CD4-positive, CD25-positive, alpha-beta regulatory T cell (primary cell): ENCODE measurements at places on chromosomes 7 and 10.

GRCh38 chr7:4013793-4014192 lies 668.3 kb upstream of the FOXK1 start:
- DNase-seq: no peak

- DNase-seq: no peak
These were observed 257.8 kb downstream of the SNX10 start for GRCh38 chr7:26549281-26549944.

- peak; percentile 83 for DNase-seq
These were observed 237.2 kb upstream of the KAT6B start for GRCh38 chr10:74589226-74589673.

DNA sequence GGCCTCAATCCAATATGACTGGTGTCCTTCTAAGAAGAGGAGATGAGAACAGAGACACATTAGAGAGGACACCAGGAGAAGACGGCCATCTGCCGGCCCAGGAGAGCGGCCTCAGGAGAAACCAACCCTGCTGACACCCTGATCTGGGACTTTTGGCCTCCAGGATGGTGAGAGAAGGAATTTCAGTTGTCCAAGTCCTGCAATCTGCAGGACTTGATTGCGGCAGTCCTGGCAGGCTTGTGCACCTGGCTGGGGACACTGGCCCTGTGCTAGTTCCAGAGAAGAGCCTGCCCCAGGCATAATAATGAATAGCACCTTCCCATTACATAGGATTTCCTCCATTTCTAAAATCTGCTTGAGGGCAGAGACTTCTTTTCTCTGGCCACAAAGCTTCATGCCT lies 409.9 kb upstream of the SHH start:
- DNase-seq: no peak

DNA sequence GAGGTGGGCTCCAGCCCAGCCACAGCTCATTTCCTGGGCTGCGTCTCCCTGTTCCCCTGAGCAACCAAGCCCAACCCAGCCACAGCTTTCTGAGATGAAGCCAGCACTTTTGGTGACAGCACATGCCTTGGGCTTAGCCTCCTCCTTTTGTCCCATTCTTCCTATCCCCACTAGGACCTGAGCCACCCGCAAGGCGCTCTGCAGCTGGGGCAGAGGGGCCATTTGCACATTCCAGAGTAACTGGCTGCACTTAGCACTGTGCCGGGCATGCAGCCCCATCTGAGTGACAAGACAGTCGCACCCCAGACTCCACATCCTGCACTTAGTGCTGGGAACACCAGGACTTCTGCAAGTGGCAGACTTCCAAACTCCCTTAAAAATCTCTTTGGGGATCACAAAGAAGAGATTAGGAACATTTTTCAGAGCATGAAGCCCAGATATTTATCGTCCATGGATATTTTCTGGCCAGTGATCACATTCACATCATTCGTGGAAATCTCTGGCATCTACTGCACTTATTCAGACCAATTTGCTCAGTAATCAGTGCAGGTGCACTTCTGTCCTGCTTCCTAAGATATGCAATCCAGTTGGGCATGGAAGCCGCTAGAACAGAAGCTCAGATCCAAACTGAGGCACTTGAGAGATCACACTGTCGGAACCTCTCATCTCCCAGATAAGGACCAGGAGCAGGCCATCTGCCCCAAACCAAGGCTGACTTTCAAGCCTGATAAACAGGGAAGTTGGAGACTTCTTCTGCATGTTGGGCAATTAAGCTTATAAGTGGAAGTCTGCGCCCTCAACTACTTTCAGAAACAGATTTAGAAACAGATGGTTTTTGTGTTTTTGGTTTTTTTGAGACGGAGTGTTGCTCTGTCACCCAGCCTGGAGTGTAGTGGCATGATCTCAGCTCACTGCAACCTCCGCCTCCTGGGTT lies 26.4 kb downstream of the CHST15 start:
- DNase-seq: no peak

DNA sequence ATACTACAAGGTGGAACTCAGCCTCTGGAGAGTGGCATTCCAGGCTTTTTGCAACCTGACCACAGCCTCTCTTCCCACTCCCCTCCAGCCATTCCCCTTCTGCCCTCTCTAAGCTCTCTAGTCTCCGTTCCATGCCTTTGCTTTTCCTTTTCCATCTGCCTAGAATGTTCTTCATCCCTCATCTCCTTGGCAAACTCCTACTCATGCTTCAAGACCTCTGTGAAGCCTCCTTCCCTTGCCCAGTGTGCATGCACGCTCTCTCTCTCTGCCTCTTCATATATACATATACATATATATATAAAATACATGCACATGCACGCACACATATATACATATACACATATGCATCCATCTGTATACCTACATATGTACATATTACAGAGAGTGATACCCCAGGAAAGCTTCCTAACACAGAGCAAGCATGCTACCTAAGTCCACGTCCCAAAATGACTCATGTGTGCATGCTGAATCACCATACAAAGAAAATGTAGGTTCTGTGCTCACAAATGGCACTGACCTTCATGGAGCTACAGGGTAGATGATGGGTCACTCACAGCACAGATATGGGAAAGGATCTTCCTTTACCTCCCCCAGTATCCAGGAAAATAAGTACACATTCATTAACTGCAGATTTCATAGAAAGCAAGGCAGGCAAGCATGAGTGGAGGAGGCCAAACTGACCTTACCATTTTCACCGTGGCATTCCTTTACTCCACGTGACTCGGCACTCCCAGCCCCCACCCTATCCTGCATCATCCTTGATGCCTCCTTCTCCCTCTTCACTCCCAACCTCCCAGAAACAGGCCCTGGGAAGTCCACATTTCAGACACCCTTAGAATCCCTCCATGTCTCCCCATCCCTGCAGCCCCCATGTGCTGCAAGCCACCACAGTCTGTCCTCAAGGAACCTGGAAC lies 238.4 kb upstream of the ZMIZ1 start:
- DNase-seq: no peak

DNA sequence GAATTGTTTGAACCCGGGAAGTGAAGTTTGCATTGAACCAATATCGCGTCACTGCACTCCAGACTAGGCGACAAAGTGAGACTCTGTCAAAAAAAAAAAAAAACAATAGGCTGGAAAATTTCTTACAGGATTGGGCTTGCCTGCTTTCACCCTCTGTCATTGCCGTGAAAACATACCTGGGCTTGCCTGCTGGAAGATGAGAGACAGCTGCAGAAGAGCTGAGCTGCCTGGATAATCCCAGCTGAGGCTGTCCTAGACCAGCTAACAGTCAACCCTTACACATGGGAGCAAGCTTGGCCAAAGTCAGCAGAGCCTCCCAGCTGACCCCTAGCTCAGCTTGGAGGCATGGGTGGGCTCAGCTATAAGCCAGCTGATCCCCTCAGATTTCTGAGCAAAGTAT lies 306.2 kb downstream of the CCSER2 start:
- DNase-seq: no peak

DNA sequence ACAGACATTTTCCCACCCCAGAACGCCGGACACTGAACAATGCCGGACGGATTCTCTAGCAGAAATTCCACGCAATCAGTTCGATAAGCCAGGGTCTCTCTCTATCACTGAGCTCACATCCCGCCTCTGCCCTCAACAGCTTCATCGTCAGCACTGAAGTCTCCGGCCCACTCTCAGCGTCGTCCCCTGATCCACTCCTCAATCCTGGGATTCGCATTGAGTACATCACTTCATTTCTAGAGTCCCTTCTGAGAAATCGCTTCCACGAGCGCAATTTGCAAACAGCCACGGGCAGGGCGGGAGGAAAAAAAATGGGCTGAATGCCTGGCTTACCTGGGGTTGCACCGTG lies 365 bp downstream of the YME1L1 start:
- DNase-seq: no peak

DNA sequence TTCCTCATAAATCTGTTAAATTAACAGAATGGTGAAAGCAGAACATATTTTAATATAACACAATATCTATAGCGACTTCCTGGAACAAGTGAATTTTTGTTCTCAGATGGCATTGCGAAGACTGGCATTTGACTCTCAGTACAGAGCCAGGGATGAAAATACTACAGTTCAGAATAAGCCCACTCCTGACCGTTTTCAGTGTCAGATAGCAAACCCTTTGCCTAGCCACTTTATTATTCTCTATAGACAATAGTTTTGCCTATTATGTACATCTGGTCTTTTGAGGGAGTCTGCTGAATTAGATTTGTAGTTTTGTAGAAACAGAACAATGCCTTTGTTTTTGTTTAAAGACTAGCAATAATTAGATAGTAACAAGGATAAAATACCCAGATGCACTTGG lies 2.3 kb downstream of the MINPP1 start:
- DNase-seq: no peak

GRCh38 chr7:141386881-141387280 lies 164.3 kb upstream of the AGK start:
- DNase-seq: no peak

GRCh38 chr10:75688506-75689300 lies 257.3 kb downstream of the LRMDA start:
- DNase-seq: no peak

GRCh38 chr10:71837098-71837827 lies 13.8 kb downstream of the PSAP start:
- peak; percentile 20 for DNase-seq

DNA sequence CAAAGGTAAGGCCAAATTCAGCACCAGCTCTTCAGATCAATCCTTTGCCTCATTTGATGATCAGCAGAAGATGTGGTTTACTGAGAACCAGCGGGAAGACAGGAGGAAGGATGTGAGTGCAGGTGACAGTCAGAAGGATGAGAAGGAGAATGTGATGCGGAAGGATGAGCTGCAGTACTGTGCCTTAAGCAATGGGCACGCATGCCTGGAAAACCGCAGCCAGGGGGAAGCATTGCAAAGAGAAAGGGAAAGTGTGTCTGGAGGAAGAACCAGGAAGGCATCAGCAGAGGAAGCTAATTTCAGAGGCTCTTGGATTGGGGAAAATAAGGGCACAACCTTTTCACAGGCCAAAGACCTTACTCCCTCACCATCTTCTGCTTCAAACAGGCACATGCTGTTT lies 25.7 kb downstream of the C10orf71 start:
- DNase-seq: no peak

GRCh38 chr7:111642373-111642772 lies 80.1 kb upstream of the IMMP2L start:
- DNase-seq: no peak

DNA sequence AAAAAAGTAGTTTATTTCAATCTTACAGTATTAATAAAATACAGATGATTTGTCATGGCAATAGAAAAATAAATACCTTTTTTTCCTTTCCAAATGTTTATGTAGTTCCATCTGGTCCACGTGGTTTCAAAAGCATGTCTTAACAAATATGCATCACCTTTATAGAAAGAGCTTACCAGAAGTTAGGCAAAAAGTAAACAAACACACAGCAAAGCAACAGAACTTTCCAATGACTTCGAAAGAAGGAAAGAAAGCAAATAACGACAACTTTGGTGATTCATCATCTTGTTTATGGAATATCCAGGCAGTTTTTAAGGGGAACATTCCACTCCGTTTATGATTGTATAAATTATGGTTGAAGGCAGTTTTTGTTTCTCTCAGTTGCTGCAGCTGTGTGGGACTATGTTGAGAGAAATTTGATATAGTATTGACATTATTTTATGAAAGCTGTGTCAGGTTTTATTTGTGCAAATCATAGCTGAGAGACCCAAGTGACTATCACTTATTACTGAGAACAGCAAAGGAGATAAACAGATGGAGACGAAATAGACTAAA lies 203.1 kb downstream of the CDC14C start:
- no peak for DNase-seq

- no peak for DNase-seq
These were observed 112.8 kb downstream of the KLF6 start for GRCh38 chr10:3672220-3672619.

GRCh38 chr10:66943590-66943989 lies 17.8 kb downstream of the LRRTM3 start:
- DNase-seq: no peak

- DNase-seq: peak; percentile 20
These were observed 124.0 kb upstream of the PTPN20 start for GRCh38 chr10:46787321-46787615.

DNA sequence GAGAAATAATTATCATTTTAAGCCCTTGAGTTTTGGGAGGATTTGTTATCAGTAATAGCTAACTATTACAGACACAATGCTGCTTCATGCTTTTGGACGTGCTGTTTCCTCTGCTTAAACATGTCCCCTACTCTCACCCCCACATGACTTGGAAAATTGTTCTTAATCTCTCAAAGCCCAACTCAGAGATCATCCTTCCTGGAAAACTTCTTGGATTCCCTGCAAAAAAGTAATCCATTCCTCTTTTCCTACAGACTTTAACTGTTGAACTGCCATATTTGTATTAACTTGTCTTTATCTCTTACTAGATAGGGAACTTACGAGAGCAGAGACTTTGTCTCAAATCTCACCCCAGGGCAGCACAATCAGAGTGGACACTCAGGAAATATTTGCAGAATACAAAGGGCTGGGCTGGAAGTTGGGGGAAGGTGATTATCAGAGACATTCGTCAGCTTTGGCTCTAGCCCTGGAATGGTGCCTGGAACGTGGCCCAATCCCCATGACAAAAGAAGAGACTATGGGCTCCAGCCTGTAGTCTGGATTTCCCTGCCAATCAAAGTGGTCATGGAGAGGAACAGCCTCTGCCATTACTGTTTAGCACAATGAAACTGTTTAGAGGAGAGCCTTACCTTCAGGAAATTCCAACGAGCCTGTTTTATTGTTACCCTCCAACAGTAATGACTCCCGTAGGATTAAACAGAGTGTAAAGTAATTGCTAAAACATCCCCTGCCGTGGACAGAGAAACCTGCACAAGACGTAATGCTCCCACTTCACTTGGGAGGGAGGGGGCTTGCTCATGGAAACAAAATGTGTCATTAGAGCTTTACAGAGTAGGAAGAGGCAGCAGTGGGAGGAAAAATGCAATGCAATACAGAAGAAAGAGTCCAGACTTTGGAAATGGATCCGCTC lies 140.4 kb upstream of the AUTS2 start:
- no peak for DNase-seq

GRCh38 chr7:85184599-85185423 lies 2.0 kb downstream of the SEMA3D start:
- no peak for DNase-seq

DNA sequence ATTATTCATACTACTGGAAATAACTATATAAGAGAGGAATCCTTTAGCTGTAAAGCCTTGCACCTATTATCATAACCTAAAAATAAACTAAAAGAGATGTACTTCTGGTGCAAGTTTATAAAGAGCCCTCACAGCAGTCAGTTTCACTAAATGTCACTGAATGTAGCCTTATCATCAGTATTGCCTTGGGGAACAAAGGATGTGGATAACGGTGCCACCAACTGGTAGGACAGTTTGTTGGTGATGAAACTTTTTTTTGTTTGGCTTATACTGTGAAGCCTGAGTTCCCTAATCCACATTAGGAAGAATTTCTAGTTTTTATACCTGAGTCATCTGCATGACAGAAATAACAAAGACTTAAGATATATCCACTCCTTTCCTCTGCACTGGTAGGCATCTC lies 117.9 kb upstream of the COL1A2 start:
- no peak for DNase-seq

- DNase-seq: no peak
These were observed at the start of gene IGF2BP3 for GRCh38 chr7:23470330-23471105. Gene IGF2BP3 (minus strand): TSS chr7:23470491. CDS start chr7:23470110, 381 bp downstream.

- DNase-seq: no peak
These were observed 401.2 kb downstream of the GFRA1 start for GRCh38 chr10:115871855-115872254.

GRCh38 chr10:29204070-29204800 lies 84.6 kb upstream of the LYZL1 start:
- no peak for DNase-seq
